ENCODE measurements at places on chromosomes 5 and 9. TPM values are rescaled to one million over a fixed set of nuclear protein-coding genes. Genes with fewer than 3 reads are reported as not detected.

- no peaks in the 10 kb centered on the region for H3K4me1 ChIP-seq
- H3K27me3 ChIP-seq: no peaks in the 10 kb centered on the region
- DNase-seq: no peak
- no peak overlapping the region for H3K27ac ChIP-seq
- no peak overlapping the region for H3K4me3 ChIP-seq
These were observed 43.1 kb downstream of the PDE6A start for GRCh38 chr5:149901511-149901910.

CCL27 gene
- 0.67 TPM for total RNA-seq

- H3K4me3 ChIP-seq: no peak overlapping the region
- H3K27ac ChIP-seq: no peak overlapping the region
- DNase-seq: no peak
- no peaks in the 10 kb centered on the region for H3K36me3 ChIP-seq
- H3K27me3 ChIP-seq: no peaks in the 10 kb centered on the region
These were observed 146.7 kb downstream of the ROR2 start for GRCh38 chr9:91803151-91803940.

- no peak overlapping the region for H3K27ac ChIP-seq
- H3K36me3 ChIP-seq: no peaks in the 10 kb centered on the region
- no peak for DNase-seq
These were observed 71.4 kb upstream of the MAP1B start for GRCh38 chr5:72035831-72036230.

GRCh38 chr5:140076788-140077187 is 33.7 kb upstream of the NRG2 start:
- no peaks in the 10 kb centered on the region for H3K36me3 ChIP-seq
- peak; percentile 11 for DNase-seq

SELENOP gene
- total RNA-seq: 2.0 TPM

DNA sequence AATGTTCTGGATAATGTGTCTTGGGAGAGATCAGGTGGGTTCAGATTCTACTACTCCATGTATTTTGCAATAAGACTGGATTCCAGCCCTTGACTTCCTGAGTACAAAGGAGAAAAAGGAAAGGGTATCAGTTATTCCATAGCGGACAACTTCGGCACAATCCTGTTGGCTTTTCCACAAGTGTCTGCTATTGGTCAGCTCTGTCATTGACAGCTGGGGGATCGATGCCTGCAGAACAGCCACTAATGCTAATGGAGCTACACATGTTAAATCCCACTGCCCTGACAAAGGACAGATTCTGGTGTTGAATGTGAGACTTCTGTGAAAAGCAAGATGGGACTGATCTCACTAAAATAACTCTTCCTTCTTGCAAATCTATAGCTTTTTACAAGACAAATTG is 41.2 kb downstream of the IZUMO3 start:
- H3K36me3 ChIP-seq: no peaks in the 10 kb centered on the region
- H3K4me3 ChIP-seq: no peak overlapping the region
- H3K27me3 ChIP-seq: no peaks in the 10 kb centered on the region
- no peak overlapping the region for H3K27ac ChIP-seq
